Thoracic aorta endothelial cell (primary cell): ENCODE measurements at places on chromosomes 6 and 20. TPM values are rescaled to one million over a fixed set of nuclear protein-coding genes. Genes with fewer than 3 reads are reported as not detected.

The BMP6 gene
- 203 and 233 TPM in 2 replicates for total RNA-seq

The FNDC1 gene
- total RNA-seq: under 0.01 TPM in 1 of 2 replicates, not detected in the other

The KHDC1L gene
- total RNA-seq: not detected in 2 replicates

The SPATS1 gene
- not detected in 2 replicates for total RNA-seq

The SOBP gene
- total RNA-seq: 3.7 and 6.0 TPM in 2 replicates

The SNAI1 gene
- 3.5 and 3.7 TPM in 2 replicates for total RNA-seq

The PACRG gene
- total RNA-seq: not detected in 2 replicates

The VGLL2 gene
- not detected in 2 replicates for total RNA-seq

The GINS1 gene
- 27.7 and 33.9 TPM in 2 replicates for total RNA-seq

The DNAAF9 gene
- total RNA-seq: 19.0 and 19.1 TPM in 2 replicates

The PNLDC1 gene
- total RNA-seq: not detected in 2 replicates

The SEL1L2 gene
- not detected in 2 replicates for total RNA-seq

The LPA gene
- not detected in 2 replicates for total RNA-seq

The DPPA5 gene
- total RNA-seq: not detected in 2 replicates

The PI3 gene
- not detected in 2 replicates for total RNA-seq

The IL20RA gene
- total RNA-seq: not detected in 2 replicates

The AGER gene
- 0.27 and 0.36 TPM in 2 replicates for total RNA-seq

The ID1 gene
- 151 and 204 TPM in 2 replicates for total RNA-seq

The SLC22A3 gene
- 0.07 and 0.27 TPM in 2 replicates for total RNA-seq

The TRAPPC3L gene
- 0.13 and 0.22 TPM in 2 replicates for total RNA-seq

The MPIG6B gene
- not detected in 2 replicates for total RNA-seq

The CST5 gene
- total RNA-seq: not detected in 2 replicates

The RIMS4 gene
- not detected in 2 replicates for total RNA-seq

The GJA10 gene
- not detected in 2 replicates for total RNA-seq

The NRSN1 gene
- not detected in 2 replicates for total RNA-seq

The SNX21 gene
- 19.8 and 22.3 TPM in 2 replicates for total RNA-seq

The SLC16A10 gene
- total RNA-seq: under 0.01 TPM in 1 of 2 replicates, not detected in the other

The OR2H2 gene
- not detected in 2 replicates for total RNA-seq

The WASF1 gene
- total RNA-seq: 17.4 and 21.9 TPM in 2 replicates

The PI16 gene
- not detected in 2 replicates for total RNA-seq
